ENCODE measurements at places on chromosomes 5 and 9.

GRCh38 chr5:55338810-55339243, 31.0 kb downstream of the MTREX start:
- no peak for DNase-seq

GRCh38 chr9:8868632-8869031, 1069.1 kb upstream of the DMAC1 start:
- no peak for DNase-seq

GRCh38 chr9:80378669-80379293, 807.0 kb downstream of the TLE4 start:
- no peak for DNase-seq

- DNase-seq: no peak
Measured at GRCh38 chr5:172544371-172545095, 90.2 kb upstream of the SH3PXD2B start.

- DNase-seq: peak; percentile 64
Measured at GRCh38 chr5:94776167-94776566, 157.7 kb downstream of the SLF1 start.

DNA sequence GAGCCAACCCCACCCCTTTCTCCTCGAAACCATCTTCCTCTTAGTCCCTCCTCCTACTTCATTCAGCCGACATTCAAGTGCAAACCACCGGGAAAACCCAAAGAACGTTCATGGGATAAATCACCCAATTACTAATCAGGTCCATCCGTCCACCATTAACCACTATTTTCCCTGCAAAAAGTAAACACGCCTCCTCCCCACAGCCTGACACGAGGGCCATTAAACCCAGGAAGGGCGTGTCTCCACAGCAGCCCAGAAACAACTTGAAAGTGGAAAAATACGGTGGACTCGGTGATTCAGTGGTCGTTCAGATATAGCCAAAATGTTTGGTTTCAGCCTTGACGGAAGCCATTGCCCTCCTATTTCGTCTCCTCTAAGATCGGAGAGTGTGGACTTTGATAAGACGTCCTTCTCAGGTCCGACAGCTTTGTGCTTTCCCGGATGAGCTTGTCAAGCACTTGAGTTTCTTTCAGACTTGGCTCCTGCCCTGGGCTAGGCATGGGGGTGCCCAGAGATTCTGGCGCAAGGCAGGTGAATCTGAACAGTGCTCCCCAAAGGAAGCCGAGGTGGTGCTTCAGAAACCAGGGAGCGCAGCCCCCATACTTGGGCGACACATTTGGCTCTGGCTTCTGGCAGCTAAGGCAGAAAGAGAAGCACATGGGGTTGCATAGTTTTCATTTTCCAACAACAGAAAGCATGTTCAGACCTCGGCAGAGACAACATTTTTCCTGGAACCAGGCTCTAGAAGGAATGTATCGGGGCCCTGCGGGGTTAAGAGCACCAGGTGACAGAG, 56.6 kb downstream of the SMIM23 start:
- no peak for DNase-seq

GRCh38 chr9:134055981-134056461, 11.8 kb downstream of the BRD3 start:
- DNase-seq: no peak
